Spinal cord (tissue), 10 donors: ENCODE measurements at places on chromosomes 3 and 15. TPM values are rescaled to one million over a fixed set of nuclear protein-coding genes. Genes with fewer than 3 reads are reported as not detected.

Gene LMAN1L
- polyA plus RNA-seq = 0.29 TPM

GRCh38 chr3:61928039-61928438 is 366.7 kb downstream of the PTPRG start:
- no peak for DNase-seq

DNA sequence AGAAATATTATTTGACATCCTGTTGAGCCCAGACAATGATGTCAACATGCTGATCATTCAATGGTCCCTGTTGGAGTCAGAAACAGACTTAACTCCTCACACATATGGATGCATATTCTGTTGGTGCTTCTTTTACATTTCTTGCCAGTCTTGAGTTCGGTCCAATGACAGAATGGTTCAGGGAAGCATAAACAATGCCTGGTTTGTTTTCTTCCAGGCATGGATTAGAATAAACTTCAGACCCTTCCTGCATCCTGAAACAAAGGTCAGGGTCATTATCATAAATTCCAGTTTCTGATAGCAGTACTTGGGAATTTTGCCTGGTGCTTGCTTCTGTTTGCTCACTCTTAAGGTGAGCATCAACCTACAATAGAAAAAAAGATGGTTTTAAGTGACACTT is 33.3 kb downstream of the BTLA start:
- DNase-seq = no peak

Gene ABI3BP
- 5.4 TPM for polyA plus RNA-seq

DNA sequence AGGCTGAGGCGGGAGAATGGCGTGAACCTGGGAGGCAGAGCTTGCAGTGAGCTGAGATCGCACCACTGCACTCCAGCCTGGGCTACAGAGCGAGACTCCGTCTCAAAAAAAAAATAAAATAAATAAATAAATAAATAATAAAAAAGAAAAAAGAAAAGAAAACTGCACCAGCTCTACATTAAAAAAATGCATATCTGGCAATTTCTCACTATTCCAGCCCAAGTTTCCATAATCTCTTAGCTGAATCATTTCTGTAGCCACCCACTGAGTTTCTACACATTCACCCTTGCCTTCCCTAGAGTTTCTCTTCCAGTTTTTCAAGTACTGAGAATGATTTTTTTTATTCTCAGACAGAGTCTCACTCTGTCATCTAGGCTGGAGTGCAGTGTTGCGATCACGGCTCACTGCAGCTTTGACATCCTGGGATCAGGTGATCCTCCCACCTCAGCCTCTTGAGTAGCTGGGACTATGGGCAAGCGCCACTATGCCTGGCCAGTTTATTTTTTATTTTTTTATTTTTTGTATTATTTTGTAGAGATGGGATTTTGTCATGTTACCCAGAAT is 24.5 kb upstream of the SLC7A14 start:
- DNase-seq = no peak

GRCh38 chr3:115512565-115513415 is 110.5 kb upstream of the GAP43 start:
- DNase-seq = peak; percentile 62

GRCh38 chr15:27479296-27480140 is 508.5 kb downstream of the GABRG3 start:
- no peak for DNase-seq
